ENCODE measurements at places on chromosomes 12 and 14.
A peak's percentile ranks its signal among the peaks of the same experiment; 100 is the strongest.

GRCh38 chr12:111785651-111786050 is 18.9 kb downstream of the ALDH2 start:
- DNase-seq, result peak; percentile 35

- DNase-seq, result no peak
Observed at GRCh38 chr14:92925446-92925845, 2.5 kb downstream of the CHGA start.

GRCh38 chr12:120940799-120941198 is 36.6 kb upstream of the SPPL3 start:
- DNase-seq, result peak; percentile 5

- DNase-seq, result no peak
Observed at GRCh38 chr12:111687255-111687654, 1.4 kb downstream of the ACAD10 start.

DNA sequence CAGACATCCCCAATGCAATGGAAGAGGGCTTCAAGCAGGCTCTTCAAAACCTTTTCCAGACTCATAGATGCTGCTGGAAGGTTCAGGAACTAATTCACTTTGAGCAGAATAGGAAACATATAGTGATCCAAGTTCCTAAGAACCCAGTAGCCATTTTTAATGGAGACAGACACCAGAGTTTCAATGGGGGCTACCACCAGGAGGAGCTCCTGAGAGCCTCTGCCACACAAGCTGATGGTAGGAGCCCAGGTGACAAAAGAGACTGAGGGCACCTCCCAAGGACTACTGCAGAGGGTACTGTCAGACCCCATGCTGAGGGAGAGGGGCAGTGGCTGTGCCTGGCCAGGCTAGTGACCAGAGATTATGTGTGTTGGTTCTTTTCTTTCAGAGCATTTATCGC is 45.9 kb downstream of the IFNG start:
- DNase-seq, result no peak

GRCh38 chr14:93059917-93060545 is 55.7 kb downstream of the ITPK1 start:
- DNase-seq, result no peak

DNA sequence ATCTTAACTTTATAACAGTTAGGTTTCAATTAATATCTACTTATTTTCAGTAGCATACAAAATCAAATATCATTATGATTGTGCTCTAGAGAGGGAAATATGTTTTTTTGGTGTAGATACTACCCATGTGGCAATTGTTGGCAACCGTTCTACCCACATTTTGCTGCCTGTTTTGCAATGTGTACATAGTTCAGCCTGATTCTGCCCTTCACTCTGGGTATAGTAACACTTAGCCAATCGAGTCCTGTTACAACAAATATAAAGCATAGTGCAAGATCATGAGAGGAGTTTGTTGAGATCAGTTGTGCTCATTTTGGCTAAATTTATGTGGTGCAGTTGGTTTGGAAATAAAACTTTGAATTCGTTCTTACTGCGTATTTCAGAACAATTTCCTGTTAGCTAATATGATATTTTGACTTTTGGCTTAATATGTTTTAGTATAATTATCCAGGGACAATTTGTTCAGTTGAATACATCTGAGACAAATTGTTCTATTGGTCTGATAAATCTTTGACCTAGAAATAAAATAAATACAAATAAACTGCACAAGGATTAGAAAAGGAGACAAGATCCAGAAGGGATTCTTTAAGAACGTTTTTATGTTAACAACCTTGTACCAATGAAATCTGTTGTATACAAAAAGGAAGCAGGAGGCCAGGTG is 76.9 kb downstream of the ATF7IP start:
- DNase-seq, result peak; percentile 20

DNA sequence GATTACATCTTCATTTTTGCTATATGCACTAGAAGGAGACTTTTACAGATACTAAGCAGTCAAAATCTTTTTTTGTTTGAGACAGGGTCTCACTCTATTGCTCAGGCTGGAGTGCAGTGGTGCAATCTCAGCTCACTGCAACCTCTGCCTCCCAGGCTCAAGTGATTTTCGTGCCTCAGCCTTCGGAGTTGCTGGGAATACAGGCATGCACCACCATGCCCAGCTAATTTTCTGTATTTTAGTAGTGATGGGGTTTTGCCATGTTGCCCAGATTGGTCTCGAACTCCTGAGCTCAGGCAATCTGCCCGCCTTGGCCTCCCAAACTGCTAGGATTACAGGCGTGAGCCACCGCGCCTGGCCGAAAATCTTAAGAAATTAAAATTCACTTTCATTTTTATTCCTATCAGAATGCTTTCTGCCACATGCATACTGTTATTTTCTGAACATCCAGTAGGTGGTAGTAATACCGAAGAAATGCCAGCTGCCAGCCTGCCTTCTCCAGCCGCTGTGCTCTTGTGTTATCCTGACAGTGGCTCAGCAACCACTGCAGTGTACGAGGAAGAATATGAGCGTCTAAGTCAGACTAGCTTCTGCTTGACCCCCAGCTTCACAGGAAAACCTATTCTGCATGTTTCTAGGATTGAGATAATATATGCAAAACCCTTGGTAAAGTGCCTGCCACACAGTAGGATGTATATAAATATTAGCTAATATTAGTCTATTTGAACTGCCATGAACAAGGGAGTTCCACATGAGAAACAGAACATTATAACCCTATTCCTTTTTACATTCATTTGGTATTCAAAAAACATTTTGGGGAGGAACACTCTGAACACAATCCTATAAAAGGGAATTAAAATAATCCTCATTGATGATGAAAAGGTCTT is 54.2 kb downstream of the RPAP3 start:
- DNase-seq, result peak; percentile 64

GRCh38 chr12:46384451-46385309 is 12.1 kb upstream of the SLC38A2 start:
- no peak for DNase-seq

- no peak for DNase-seq
Observed at GRCh38 chr12:7068240-7068993, 7.9 kb downstream of the C1S start.

DNA sequence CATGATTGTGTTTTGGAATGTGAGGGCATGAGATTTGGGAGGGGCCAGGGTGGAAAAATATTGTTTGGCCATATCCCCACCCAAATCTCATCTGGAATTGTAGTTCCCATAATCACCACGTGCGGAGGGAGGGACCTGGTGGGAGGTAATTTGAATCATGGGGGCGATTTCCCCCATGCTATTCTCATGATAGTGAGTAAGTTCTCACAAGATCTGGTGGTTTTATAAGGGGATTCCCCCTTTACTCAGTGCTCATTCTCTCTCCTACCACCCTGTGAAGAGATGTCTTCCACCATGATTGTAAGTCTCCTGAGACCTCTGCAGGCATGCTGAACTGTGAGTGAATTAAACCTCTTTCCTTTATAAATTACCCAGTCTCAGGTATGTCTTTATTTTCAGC is 15.7 kb downstream of the OR10P1 start:
- no peak for DNase-seq

- peak; percentile 38 for DNase-seq
Observed at GRCh38 chr14:99035268-99035667, 236.7 kb downstream of the BCL11B start.

DNA sequence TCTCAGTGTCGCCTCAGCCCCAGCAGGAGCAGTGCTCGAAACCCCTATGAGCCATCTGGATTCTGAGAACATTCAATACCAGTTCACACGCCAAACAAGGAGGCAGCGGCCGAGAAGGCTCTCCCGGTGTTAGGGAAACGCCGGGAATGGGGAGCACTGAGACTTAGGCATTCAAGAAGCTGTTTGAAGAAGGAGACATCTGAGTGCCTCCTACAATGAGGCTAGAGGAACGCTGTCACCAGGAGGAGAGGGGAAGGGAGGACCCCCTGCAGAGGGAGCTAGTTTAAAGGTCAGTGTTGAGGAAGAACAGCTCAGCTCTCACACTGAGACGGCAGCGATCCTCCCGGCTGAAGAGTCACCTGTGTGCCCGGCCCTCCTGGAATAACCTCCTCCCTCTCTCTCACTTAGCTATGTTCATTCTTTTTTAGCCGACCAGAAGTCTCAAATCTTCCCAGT is 69.9 kb downstream of the SERPINA3 start:
- no peak for DNase-seq

GRCh38 chr12:24997970-24998582 is 49.2 kb upstream of the BCAT1 start:
- DNase-seq, result peak; percentile 86

DNA sequence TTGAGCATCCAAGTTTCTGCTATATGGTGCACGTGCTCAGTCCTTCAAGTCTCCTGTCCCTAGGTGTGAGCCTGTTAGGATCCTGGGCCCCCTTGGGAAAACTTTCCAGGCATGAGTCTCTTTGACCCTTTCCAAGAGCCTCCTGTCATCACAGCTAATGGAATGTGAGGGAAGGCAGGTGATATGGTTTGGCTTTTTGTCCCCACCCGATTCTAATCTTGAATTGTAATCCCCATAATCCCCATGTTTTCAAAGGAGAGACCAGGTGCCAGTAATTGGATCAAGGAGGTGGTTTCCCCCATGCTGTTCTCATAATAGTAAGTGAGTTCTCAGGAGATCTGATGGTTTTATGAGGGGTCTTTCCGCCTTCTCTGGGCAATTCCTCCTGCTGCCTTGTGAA is 265.5 kb downstream of the ATP23 start:
- no peak for DNase-seq

GRCh38 chr12:81077686-81078441 is at the start of gene ACSS3:
Gene ACSS3, plus strand, starts transcription at chr12:81078079. Its CDS starts 42 bp downstream, at chr12:81078121.
- DNase-seq, result no peak

GRCh38 chr12:132262256-132263060 is 66.9 kb downstream of the GALNT9 start:
- DNase-seq, result no peak

GRCh38 chr14:49950275-49951228 is 57.7 kb downstream of the ARF6 start:
- DNase-seq, result no peak

DNA sequence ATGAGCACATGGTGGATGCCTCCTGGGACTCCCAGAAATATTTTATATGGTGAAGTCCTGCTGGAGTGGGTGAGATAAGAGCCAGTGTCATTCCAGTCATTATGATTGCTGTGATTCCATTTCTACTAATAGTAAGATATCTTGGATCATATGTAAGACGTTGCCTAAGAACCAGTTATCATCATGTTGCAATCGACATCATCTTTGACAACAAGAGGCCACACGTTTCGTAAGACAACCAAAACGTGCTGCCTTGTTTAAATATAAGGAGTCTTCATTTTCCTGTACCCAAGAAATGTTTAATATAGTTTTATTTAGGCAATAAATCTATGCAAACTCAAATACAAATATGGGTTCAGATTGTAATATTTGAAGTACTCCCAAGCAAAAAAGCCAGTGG is 58.4 kb downstream of the SPTSSA start:
- DNase-seq, result no peak

DNA sequence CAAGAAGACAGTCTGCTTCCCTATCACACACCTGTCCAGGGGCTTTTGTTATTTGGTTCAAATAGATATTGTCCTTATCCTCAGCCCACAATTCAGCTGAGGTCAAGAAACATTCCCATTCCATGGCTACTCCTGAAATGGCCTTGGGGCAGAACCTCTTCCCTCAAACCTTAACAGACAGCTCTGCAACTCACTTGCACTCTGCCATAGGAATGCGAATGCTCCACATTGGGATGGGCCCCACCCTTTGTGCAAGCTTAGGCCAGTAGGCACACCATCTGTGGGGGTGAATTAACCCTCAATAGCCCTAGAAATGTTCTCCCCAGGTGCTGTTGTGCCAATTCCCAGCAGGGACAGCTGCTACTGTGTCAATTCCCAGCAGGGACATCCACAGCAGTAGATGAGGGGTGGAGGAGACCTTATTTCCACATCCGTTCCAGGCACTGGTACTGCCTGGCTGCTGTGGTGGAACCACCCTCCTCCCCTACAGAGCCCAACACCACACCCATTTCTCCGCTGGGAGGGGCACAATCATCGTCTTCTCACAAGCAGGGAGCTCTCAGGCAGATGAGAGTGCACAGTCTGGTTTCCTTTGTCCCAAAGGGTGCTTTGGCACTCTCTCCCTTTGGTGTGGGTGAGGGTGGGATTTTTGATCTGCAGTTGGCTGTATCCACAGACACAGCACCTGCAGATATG is 42.3 kb upstream of the GLIPR1 start:
- no peak for DNase-seq

DNA sequence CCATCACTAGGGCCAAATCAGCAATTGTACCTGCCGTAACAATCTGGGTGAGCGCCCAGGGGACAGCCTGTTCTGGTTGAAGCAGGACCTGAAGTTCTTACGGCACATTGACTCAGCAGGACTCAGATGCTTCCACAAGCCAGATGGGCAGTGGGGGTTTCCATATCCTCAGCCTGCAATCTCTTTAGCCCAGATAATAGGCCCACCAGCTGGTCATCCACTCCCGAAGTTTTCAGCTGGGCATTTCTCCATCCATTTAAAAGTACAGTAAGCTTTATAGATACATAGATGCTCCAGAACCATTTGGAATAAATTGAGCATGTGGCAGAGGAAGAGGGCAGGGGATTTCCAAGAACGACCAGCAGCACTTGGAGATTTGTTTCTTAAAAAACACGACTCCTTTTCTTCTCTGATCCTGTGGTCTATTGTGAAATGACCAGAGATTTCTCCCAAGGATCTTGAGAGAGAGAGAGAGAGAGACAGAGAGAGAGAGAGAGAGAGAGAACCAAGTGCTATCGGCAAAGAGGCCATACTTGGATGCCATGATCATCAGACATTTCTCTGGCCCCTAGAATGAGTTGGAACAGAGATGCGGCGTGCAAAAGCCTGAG is 74.8 kb upstream of the PLXNC1 start:
- DNase-seq, result no peak

DNA sequence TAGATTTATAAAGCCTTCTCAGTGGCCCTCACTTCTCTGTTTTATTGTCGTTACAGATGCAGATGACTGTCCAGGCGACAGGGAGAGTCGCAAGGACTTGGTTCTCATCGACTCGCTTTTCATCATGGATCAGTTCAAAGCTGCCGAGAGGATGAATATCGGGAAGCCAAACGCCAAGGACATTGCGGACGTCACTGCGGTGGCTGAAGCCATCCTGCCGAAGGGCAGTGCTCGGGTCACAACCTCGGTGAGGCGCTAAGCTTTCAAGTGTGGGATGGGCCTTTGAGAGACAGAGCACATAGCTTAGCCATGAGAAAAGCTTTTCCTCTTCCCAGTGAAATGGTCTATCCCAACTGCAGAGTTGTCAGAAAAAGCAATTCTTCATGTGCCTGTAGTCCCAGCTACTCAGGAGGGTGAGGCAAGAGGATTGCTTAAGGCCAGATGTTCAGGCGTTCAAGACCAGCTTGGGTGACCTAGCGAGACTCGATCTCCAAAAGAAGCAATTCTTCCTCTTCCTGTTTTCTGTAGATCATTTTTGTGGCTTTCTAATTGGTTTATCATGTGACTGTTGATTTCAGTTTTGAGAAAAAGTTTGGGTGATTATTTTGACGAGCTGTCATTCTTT is 56.4 kb downstream of the EP400 start:
- DNase-seq, result no peak
